ENCODE measurements at places on chromosomes 5 and 9.

DNA sequence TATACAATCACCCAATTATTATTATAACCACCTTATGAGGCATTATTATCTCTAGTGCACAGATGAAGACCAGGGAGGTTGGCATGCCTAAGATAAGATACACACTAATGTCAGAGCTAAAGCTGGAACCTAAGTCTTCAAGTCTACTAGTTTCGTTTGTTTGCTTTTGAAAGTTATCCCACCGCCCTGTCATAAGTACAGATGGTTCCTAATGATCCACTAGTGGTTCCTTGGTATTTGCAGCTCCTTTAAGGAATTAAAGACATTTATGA lies 14.1 kb downstream of the NDUFA8 start:
- DNase-seq: no peak

- no peak for DNase-seq
Measured at GRCh38 chr5:113240032-113240431, 194.8 kb downstream of the TSSK1B start.

DNA sequence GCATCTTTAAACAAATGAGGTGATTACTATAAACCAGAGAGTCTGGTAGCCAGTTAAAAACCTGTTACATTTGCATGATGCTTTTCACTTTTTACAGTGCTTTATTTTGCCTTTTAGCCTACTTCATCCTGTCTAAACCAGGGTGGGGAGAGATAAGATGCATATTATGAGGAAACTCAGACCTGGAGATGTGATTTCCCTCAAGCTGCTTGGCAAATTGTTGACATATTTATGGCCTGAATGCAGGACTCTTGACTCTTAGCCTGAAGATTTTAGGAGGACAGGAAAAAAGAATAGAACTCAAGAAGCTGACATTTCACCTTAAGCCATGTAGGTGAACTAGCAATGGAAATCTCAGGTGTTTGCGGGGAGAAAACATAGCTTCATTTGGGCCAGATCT lies 202.8 kb downstream of the NMUR2 start:
- DNase-seq: no peak

DNA sequence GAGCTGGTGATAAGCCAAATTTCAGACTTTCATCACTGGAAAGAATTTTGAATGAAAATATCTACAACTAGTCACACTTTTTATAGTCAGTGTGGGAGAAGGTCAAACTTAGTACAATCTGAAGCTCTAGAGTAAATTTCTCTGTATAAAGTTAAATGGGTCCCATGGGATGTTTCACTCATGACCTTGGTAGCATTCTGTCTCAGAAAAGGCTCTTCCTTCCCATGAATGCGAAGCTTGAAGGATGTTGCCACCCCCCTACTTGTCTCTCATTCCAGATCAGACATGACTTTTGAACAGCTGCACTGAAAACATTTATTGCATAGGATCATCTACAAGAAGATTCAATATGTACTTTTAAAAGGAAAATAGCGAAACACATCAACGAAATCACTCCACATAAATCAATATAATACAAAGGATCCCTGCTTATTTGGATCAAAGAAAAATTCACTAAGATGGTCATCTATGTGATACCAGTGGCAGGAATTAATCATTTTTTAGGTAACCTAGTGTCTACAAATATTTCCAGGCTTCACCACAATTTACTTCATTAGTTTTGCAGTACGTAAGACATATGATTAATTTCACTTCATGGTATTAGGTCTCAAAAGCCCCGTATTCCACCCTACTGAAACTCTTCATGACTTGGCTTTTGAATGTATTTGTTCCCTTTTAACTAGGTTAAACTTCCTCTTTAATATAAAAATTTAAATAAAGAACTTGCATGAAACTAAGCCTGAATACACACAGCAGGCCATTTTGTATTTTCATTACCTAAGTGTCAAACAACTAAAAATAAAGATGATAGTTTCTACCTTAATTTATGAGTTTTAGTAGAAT lies 4.4 kb downstream of the ST8SIA4 start:
- DNase-seq: no peak

DNA sequence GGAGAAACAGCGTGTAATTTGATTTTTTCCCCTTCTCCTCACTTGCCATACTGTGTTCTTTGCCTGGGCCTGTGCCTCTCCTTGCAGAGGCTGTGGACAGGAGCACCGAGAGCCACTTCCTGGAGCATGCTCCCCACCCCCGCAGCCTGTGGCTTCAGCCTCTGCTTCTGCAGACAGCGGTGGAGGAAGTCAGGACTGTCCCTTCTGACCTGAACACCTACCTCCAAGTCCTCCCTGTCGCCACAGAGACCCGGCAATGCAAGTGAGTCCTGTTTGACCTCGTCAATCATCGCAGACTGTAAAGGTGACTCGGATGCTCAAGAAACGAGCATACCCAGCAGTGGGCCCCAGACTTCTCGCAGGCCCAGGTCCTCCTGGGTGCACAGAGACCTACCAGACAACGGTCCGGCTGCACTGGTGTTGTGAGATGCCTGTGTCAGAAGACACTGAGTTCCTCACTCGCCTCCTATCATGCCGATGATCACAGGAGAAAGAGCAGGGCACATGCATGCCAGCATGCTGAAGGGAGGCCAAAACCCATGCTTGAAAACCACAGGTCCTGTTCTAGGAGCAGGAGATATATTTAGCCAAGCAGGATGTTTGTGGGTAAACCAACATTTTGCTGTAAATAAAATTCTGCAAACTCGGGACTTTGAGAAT lies 198.8 kb downstream of the AUH start:
- no peak for DNase-seq

DNA sequence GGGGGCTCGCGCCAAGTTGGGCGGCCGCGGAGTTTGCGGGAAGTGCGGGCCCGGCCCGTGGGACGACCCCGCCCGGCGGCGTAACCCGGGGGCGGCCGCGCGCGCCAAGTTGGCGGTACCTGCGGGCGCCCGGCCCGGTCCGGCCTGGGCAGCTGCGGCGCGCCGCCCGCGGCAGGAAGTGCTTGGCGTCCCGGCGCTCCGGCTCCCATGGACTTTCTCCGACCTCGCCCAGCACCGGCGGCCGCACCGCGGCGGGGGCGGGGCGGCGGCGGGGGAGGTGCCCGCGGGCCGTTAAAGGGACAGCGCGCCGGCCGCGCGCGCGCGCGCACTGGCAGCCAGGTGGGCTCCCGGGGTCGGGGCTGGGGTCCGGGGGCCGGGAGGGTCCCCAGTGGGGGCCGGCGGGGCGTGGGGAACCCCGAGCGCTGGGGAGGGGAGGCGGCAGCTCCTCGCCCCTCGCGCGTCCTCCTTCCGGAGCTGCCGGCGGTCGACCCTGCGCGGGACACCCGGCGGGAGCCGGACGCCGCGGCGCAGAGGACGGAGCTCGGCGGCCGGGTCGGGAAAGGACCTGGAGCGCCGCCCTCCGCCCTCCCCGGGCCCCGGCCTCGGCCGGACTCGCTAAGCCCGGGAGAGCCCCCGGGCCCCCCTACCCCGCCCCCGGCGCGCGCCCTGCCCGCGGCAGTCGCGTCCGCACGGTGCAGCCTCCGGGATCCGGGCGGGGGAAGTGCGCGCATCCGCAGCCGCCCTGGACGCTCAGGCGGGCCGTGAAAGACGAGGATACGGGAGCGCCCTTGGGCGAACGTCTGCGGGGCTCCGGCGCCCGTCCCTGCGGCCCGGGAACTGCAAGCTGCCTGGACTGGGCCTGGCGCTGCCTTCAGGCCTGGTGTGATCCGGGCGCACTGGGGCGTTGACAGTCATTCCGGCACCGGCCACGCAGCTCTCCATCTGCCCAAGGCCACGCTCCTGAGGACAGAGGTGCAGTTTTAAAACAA lies at the start of gene NACC2:
NACC2 (minus strand) TSS at position 220 of the 989 bp plus-strand sequence. CDS start 44,768 bp downstream, outside the sequence.
- no peak for DNase-seq

DNA sequence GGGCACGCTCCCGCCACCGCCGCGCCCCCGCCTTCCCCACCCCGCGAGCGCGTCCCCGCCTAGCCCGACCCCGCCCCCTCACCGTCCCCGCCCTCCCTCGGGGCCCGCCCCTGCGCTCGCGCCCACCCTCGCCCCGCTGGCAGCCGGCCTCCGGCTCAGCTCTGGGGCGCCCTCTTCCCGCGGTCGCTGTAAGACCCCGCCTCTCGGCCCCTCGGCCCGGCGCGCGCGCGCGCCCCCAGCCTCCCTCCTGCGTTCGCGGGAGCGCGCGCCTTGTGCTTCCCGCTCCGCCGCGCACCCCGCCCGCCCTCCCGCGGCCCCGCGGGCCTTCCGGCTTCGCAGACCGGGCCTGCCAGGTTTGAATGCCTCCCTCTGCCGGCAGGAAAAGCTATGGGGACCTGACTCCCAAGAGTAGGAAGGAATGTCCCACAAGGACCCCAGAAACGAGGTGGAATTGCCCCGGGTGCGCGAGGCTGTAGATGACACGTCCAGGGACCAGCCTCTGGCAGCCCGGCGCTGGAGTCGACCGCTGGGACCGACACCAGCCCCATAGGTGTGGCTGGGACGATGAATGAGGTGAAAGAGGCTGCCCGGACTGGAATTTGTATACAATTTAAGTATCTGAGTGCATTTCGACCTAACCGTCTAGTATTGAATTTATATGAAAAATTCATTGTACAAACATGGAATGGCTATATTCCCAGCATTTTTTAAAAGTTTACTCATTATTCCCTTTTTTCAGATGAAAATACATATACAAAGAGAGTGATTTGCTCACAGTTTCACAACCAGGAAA lies 416 bp upstream of the PTBP3 start:
- peak; percentile 94 for DNase-seq

DNA sequence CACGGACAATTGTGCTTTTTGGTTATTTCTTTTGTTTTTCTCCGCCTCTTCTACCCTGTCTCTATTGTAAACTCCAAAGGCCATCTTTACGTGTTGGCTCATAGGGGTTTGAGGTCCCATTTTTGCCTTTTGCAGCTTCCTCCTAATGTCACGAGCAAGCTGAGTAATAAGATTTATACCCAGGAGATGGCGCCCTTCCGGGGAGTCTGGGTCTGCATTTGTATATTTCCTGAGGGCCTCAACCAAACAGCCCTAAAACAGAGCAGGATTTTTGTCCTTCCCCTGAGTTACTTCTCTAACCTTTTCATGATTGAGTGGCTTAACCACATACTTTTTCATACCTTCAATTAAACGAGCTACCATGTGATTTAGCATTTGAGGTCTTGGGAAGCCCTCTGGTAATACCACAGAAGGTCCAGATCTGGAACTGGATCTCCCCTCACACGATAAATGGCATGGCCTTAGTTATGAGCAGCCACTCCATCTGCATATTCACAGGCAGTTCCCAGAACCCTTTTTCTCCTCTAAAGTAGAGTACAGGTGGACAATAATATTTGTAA lies 11.2 kb upstream of the CFAP95 start:
- DNase-seq: no peak

DNA sequence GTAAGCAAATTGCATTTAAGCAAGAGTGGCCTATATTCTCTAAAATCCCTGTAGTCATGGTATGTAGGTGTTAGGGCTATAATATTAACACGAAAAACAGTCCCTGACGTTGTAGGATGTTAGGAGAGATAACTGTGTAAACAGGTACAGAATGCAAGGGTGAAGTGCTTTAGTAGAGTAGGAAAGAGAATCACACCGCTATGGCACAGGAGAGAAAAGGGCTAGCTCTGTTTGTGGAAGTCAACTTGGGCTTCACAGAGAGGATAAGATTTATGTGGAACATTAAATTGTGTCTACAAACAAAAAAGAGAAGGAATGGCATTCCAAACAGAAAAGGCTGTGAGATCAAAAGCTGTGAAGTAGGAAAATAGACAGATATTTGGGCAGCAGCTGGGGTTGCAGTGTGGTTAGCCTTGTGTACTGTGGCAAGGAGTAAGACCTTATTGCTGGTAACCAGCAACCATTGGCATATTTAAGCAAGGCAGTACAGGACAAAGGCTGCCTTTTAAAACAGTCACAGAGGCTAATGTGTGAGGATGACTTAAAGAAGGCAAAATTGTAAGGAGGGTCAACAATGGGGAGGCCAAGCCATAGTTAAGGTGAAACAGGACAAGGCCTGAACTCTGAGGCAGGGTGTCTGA lies 337.5 kb upstream of the ADAMTSL1 start:
- no peak for DNase-seq

DNA sequence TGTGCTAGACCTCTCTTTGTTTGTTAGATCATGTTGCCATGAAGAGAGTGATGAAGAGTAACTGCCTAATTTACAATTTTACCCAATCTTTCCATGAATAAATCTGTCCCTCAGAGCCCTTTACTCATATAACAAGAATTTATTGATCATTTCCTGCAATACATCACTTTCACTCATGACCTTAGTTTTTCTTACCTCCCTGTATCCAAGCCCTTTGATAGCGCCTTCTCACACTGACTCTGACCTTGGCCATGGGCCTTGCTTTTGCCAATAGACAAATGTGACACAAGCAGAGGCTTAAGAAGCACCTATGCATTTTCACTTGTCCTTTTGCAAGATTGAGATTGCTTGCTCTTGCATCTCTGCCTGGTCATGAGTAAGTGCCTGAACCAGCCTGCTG lies 288.1 kb downstream of the NNT start:
- DNase-seq: no peak

DNA sequence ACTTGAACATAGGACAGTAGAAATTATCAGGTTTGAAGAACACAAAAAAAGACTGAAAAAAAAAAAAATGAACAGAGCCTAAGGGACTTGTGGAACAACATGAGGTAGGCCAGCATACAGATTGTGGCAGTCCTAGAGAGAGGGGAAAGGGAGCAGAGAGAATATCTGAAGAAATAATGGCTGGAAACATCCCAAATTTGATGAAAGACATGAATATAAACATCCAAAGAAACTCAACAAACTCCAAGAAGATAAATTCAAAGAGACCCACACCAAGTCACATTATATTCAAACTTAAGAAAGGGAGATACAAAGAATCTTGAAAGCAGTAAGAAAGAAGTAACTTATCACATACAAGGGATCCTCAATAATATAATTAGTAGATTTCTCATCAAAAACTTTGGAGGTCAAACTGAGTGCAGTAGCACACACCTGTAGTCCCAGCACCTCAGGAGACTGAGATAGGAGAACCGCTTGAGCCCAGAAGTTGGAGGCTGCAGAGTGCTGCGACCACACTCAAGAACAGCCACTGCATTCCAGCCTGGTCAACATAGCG lies 9.1 kb downstream of the PLAA start:
- DNase-seq: no peak

- no peak for DNase-seq
Measured at GRCh38 chr9:82332018-82332773, 343.6 kb downstream of the SPATA31D1 start.

GRCh38 chr9:134054891-134055811 lies 12.7 kb downstream of the BRD3 start:
- no peak for DNase-seq

DNA sequence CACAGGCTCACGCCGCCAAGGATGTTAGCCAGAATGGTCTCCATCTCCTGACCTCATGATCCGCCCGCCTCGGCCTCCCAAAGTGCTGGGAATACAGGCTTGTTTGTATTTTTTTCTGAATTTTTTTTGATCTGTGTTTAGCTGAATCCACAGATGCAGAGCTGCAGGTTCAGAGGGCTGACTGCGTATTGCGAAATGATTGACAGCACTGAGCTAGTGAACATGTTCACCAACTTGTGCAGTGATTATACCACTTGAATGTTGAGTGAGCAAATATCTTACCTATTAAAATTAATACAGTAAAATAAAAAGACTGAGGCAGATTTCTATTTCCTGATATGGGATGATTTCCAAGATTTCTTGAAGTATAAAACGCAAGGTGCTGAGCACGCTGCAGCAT lies 123.1 kb upstream of the PHYKPL start:
- no peak for DNase-seq

- DNase-seq: no peak
Measured at GRCh38 chr5:6832994-6833393, 119.8 kb downstream of the TENT4A start.
